ENCODE measurements at places on chromosomes 16 and 17.

DNA sequence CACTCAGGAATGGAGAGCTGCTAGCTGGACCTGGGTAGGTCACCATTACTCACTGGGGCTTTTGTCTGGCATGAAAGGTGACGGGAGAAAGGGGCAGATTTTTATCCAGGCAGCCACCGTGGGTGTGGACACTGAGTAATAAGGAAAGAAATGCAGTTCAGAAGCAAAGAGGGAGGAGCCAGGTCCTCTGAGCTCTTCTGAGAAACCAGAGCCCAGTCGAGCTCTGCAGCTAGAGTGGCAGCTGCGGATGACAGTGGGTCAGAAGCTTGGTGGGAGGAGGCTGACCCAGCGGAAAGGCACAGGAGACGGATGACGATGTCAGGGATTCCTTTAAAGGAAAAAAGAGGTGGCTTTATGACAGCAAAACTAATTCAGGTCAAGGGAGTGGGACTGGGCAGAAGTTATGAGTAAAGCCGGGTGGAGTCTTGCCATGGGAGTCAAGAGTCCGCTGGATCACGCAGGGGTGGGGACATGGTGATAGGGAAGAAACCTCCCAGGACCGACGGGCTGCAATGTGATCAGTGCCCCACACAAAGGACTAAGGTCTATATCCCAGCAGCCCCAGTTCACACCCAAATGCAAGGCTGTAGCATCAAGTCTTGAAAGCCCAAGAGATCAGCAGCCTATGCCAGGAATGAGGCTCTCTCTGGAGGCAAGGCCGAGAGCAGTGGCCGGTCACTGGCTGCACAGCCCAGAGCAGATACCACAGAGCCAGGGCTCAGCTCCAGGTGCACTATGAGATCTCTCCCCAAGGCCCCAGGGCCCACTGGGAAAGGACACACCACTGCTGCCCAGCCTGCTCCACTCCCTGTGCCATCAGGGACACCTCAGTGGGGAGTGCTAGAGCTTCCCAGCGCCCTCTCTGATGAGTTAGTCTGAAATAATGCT, 6.3 kb upstream of the MNT start:
- DNase-seq, result peak; percentile 91

DNA sequence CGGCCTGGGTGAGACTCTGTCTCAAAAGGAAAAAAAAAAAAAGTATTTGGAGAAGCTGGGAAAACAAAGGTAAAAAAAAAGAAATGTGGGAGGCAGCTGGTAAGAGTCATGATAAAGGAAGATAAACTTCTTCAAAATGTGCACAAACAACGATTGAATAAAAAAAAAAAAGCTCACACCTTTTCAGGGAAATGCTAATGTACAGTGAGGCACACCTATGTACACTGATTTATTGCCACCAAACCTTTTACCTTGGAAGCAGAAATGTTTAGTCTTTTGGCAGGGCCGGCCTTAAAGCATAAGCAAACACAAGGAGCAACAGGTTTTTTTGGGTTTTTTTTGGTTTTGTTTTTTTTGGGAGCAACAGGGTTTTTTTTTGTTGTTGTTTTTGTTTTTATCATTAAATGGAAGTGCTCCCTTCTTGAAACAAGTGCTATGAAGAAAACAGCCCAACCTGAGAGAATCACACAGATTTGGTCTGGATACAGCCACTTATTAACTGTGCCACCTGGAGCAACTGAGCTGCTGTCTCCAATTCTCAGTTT, 29.8 kb upstream of the KCNJ2 start:
- DNase-seq, result no peak

GRCh38 chr16:69111216-69111875, 5.9 kb downstream of the HAS3 start:
- no peak for DNase-seq

DNA sequence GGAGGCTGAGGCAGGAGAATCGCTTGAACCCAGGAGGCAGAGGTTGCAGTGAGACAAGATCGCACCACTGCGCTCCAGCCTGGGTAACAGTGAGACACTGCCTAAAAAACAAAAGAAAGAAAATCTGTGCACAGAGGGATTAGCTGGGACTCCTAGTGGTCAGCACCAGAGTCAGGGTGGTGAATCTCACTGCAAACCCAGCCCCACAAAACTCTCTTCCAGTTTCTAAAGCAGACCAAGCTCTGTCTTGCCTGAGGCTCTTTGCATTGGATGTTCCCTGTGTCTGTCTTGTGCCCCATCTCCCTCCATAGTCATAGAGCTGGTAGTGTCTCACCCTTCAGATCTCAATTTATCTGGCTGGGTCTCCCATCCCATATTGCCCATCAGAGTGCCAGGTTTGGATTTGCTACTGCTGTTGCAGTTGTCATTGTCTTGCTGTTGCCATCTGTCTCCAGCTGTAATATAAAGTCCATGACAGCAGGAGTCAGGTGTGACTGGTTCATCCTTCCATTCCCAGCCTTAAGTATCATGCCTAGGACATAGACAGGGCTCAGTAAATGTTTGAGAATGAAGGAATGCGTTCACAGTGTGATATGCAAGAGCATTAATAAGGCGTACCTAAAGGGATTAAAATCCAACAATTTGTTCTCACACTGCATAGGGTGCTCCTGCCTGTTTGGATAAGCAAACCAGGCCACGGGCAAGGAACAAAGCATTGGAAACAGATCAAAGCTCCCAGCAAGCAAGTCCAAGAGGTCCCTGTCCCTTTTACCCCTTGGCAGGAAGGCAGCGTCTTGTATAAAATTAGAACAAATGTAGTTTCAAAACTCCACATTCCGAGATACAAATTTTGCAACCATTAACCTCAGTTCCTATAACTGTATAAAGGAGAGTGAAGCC, 614.6 kb upstream of the CDH5 start:
- DNase-seq, result no peak

DNA sequence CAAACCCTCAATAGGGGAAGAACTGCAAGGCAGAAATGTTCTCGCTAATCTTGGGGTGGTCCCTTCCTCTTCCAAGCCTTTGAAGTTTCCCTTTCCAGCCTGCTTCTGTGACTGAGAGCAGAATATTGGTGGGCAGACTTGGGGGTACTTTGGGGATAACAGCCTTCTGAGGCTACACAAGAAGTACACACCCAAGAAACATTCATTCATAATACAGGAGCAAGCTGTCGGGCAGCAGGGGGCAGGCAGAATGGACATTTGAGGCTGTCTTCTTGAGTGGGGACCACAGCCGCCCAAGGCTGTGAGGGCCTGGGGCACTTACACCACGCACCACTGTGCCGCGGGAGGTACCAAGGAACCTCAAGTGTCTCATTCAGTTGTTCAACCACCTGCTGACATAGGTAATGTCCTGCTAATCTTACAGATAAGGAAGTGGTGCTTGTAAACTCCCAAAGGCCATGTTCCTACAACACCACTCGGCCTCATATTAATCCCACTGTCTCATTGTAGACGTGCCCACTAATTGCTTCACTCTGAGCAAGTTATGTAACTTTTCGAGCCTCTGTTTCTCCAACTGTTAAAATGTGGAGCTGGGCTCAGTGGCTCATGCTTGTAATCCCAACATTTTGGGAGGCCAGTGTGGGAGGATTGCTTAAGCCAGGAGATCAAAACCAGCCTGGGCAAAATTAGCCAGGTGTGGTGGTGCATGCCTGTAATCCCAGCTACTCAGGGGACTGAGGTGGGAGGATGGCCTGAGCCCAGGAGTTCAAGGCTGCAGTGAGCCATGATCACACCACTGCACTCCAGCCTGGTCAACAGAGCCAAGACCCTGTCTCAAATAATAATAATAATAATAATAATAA, 2.5 kb upstream of the MRPS23 start:
- DNase-seq, result no peak

GRCh38 chr16:47037396-47037745, 63.9 kb upstream of the DNAJA2 start:
- no peak for DNase-seq

DNA sequence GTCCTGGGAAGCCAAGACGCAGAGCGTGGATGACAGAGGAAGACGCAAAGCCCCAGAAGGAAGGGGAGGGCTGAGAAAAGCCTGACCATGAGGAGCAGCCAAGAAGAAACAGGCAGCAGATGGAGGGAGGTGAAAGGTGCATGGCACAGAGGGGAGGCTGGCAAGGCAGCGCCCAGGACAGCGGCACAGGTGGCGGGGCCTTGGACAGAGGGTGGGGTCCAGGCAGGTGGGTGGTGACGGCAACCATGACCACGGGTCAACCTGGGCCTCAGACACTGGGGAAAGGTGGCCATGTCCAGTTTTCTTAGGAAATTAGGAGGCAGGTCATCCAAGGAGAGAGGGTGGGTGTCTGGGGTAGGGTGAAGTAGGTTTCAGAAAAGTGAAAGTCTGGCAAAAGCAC, 17.0 kb downstream of the ARHGAP17 start:
- no peak for DNase-seq

DNA sequence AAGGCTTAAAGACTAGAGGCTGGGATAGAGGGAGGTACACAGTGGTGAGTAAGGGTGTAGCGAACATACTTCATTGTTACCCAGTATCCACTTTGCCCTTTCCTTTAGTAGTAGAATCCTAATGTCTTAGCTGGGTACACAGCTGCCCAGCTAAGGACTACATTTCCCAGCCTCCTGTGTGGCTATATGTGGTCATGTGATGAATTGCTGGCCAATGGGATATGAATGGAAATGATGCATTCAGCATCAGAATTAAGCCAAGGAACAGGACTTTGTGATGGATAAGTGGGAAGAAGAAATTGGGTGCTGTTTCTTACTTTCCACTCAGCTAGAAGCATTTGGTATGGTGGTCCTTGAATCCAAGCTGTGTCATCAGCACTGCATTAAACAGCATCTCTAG, 55.9 kb downstream of the FOXL1 start:
- no peak for DNase-seq

All from HS-5 (cell line).